ENCODE measurements at places on chromosomes 11 and 22.

GRCh38 chr11:68031144-68031464, 623 bp downstream of the NDUFS8 start:
- peaks cover 14% of the 10 kb centered on the region for H3K27me3 ChIP-seq
- H3K4me1 ChIP-seq = peaks cover 19% of the 10 kb centered on the region
- H3K36me3 ChIP-seq = no peaks in the 10 kb centered on the region
- no peak for DNase-seq
- no peak overlapping the region for H3K27ac ChIP-seq

DNA sequence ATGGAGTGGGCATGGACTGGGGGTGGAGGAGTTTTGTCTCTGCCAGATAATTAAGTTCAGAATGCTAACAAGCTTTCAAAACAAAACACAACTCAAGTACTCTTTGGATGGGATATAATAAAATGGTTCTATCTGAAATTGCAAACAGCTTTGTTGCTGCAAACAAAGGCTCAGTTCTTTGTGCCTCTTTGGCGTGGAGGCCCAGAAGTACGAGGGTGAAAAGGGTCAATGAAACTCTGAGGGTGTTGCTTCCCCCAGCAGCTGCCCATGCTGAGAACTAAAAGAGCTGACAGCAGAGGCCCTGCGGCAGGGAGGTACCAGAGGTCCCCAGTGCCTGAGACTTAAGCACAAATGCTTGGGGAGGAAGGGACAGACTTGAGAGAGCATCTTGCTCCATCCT, 26.5 kb upstream of the IGSF22 start:
- peaks cover 5% of the 10 kb centered on the region for H3K27me3 ChIP-seq
- H3K4me3 ChIP-seq = no peak overlapping the region
- peaks cover 6% of the 10 kb centered on the region for H3K36me3 ChIP-seq
- H3K27ac ChIP-seq = no peak overlapping the region

- H3K4me3 ChIP-seq = no peak overlapping the region
- H3K27me3 ChIP-seq = peaks cover 11% of the 10 kb centered on the region
- peaks cover 9% of the 10 kb centered on the region for H3K4me1 ChIP-seq
- no peaks in the 10 kb centered on the region for H3K36me3 ChIP-seq
Measured at GRCh38 chr11:76242004-76242779, 35.9 kb upstream of the WNT11 start.

GRCh38 chr11:122664188-122664587, 8.7 kb downstream of the UBASH3B start:
- peaks cover 3% of the 10 kb centered on the region for H3K36me3 ChIP-seq
- H3K4me1 ChIP-seq = peaks cover 17% of the 10 kb centered on the region
- no peak overlapping the region for H3K27ac ChIP-seq
- H3K27me3 ChIP-seq = peaks cover 4% of the 10 kb centered on the region
- no peak overlapping the region for H3K4me3 ChIP-seq
- DNase-seq = no peak

- H3K4me3 ChIP-seq = no peak overlapping the region
- DNase-seq = no peak
- H3K27me3 ChIP-seq = peaks cover 9% of the 10 kb centered on the region
- no peaks in the 10 kb centered on the region for H3K4me1 ChIP-seq
- no peak overlapping the region for H3K27ac ChIP-seq
- peaks cover 8% of the 10 kb centered on the region for H3K36me3 ChIP-seq
Measured at GRCh38 chr22:20585639-20586402, 78.4 kb downstream of the MED15 start.

DNA sequence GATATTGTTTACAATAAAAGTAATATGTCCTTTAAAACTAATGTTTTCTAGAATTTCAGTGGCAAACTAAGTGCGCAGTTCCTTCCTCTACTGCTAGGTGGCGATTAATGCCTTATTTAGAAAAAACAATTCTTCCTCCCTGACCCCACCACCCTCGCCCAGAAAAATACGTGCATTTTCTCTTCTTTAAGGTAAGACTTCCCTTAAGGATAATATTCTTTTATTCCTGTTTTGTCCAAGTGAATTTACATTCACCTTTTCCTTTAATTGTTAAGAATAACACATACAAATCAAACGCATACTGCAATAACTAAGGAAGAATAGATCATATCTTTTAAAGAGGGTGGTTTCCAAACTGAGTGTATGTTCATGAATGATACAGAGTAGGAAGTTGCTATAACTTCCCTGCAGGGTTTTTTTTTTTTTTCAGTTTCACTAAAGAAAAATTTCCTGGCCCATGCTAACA, 17.0 kb upstream of the PSMA1 start:
- DNase-seq = no peak
- peaks cover 2% of the 10 kb centered on the region for H3K27me3 ChIP-seq
- H3K27ac ChIP-seq = no peak overlapping the region
- H3K4me1 ChIP-seq = peaks cover 4% of the 10 kb centered on the region

DNA sequence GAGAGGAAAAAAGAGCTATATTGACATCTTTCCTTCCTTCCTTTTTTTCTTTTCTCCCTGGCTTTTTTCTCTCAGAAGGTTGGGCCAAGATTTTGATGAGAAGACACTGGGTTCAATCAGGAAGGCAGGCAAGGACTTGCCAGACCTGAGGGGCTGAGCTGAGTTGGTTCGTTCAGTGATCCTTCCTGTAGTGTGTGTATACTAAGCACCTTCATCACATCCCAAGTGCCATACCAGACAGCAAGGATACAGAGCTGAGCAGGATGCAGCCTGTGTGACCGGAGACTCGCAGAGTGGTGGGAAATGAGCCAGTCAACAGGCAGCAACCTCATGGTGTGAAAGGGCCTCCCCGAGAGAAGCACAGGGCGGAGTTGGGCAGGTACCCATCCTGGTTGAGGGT, 95.5 kb downstream of the SPON1 start:
- H3K27me3 ChIP-seq = no peaks in the 10 kb centered on the region
- peaks cover 10% of the 10 kb centered on the region for H3K36me3 ChIP-seq
- no peak overlapping the region for H3K4me3 ChIP-seq
- H3K4me1 ChIP-seq = peaks cover 38% of the 10 kb centered on the region
- H3K27ac ChIP-seq = peak overlapping the region; percentile 96
- DNase-seq = no peak

DNA sequence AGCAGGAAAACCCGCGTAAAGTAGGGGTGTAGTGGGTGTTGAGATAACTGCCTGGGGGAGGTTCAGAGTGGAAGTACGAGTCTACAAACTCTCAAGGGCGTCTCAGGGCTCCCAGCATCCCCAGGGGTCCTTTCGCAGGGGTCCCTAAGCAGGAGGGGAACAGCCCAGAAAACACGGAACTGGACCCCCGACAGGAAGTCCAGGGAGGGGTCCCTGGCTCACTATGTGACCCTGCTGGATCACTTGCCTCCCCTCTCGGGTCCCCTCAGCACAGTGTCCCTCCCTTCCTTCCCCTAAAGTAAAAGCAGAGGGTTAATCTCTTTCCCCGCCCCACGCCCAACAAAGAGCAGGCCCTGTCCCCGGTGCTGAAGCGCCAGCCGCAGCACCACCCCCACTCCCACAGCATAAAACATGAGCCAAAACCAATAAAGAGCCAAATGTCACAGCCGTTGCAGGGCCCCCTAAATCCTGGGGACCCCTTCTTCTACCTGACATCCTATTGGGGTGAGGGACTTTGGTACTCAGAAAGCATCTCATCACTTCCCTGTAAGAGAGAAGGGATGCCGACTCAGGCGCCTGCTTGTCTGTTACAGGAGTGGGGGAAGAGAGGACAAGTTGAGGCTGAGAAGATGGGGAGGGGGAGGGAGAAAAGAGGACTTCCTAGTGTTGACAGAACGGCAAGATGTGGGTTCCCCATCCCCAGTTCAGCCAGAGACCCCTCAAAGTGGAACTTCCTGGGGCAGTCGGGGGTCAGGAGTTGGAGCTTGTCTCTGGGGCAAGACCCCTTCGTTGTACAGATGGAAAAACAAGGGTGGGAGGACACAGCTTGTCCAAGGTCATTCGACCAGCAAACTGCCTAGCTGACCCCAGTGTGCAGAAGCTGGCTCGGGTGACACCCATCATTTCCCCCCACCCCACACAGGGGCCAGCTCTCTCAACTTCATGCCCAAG, 1.4 kb upstream of the NEFH start:
- H3K27ac ChIP-seq = no peak overlapping the region
- DNase-seq = peak; percentile 51
- peaks cover 12% of the 10 kb centered on the region for H3K36me3 ChIP-seq
- no peak overlapping the region for H3K4me3 ChIP-seq
- peaks cover 24% of the 10 kb centered on the region for H3K27me3 ChIP-seq

DNA sequence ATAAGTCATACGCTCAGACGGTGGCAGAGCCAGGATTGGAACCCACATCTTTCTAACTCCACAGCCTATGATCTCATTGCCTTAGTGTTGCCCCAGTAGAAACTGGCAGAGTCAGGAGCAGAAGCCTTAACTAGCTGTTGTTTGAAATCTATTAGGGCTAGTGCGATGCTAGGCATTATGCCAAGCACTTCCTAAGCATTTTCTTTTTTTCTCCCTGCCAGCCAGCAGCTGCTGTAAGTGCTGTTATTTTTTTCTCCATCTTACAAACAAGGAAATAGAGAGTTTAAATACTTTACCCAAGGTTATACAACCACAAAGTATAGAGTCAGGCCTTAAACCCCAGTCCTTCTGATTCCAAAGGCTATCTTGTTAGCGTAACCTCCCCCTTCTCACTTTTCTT, 161.0 kb upstream of the SORL1-AS1 start:
- H3K27ac ChIP-seq = no peak overlapping the region
- peaks cover 43% of the 10 kb centered on the region for H3K4me1 ChIP-seq
- peaks cover 7% of the 10 kb centered on the region for H3K36me3 ChIP-seq
- no peak for DNase-seq
- no peak overlapping the region for H3K4me3 ChIP-seq

DNA sequence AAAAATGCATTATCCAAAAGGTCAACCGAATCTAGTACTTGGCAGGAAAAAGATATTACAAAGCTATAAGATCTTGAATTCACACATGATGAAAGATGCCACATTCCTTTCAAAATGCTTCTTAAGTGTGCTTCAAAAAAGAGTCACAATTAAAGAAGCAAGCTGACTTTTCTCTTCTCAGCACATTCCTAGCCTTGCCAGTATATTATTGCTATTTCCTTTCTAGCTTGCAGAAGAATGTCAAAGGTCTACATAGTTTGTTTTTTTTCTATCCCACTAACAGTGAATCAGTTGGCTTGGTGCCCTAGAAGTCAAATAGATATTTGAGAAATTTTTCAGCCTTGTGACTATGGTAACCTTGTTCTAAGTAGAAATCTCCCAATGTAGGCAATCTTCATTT, 56.8 kb downstream of the GUCY1A2 start:
- H3K27ac ChIP-seq = no peak overlapping the region
- DNase-seq = no peak
- H3K4me1 ChIP-seq = peaks cover 5% of the 10 kb centered on the region

- H3K4me3 ChIP-seq = no peak overlapping the region
- no peak for DNase-seq
- H3K27me3 ChIP-seq = peaks cover 9% of the 10 kb centered on the region
Measured at GRCh38 chr22:48897645-48898370, 929.9 kb downstream of the BRD1 start.

GRCh38 chr11:11577251-11577855, 44.5 kb downstream of the GALNT18 start:
- peak overlapping the region; percentile 78 for H3K4me3 ChIP-seq
- H3K27me3 ChIP-seq = peaks cover 5% of the 10 kb centered on the region
- peaks cover 68% of the 10 kb centered on the region for H3K4me1 ChIP-seq
- peak overlapping the region; percentile 51 for H3K27ac ChIP-seq
- no peak for DNase-seq

- no peak overlapping the region for H3K4me3 ChIP-seq
- H3K4me1 ChIP-seq = no peaks in the 10 kb centered on the region
- peaks cover 12% of the 10 kb centered on the region for H3K27me3 ChIP-seq
- no peak for DNase-seq
- peaks cover 18% of the 10 kb centered on the region for H3K36me3 ChIP-seq
Measured at GRCh38 chr22:50221410-50222300, 20.8 kb downstream of the SELENOO start.

DNA sequence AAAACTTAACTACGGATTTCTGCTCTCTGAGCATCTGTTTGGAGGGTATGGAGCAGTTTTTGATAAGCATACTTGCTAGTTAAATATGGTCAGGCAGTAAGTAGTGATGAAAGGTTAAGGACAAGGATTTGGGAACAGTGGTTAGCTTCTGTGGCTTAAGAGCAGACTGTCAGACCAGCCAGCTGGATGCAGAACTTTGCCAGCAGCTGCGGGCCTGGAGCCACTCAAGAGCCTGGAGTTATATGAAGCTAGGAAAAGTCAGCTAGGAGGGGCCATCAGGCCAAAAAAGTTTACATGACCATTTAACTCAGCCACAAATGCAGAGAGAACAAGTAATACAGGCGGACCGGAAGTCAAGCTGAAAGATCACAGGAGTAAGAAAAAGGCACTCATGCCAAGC, 1817.7 kb downstream of the LRRC4C start:
- no peaks in the 10 kb centered on the region for H3K36me3 ChIP-seq
- no peak overlapping the region for H3K4me3 ChIP-seq
- DNase-seq = no peak
- no peaks in the 10 kb centered on the region for H3K27me3 ChIP-seq
- no peak overlapping the region for H3K27ac ChIP-seq

DNA sequence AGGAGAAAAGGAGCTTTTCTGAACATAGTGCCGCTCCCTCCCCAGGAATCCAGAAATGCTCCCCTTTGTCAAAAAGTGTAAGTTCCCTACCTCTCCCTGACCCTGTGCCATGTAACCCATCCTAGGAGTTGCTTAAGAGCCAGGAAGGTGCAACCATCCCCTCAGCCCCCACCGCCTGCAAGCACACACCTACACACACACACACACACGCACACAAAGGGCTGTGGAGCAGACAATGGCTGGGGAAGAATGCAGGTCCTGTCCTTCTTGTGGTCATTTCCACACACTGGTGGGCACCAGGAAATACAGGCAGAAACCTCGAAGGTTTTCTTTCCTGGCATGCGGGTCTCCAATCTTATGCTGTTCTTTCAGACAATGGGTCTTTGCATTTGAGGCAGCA, 1.2 kb downstream of the P2RX3 start:
- H3K27me3 ChIP-seq = peaks cover 16% of the 10 kb centered on the region
- no peak overlapping the region for H3K4me3 ChIP-seq
- peak overlapping the region; percentile 80 for H3K27ac ChIP-seq

GRCh38 chr11:11709447-11710239, 87.8 kb upstream of the GALNT18 start:
- H3K36me3 ChIP-seq = no peaks in the 10 kb centered on the region
- no peak overlapping the region for H3K27ac ChIP-seq
- H3K4me3 ChIP-seq = no peak overlapping the region
- peaks cover 4% of the 10 kb centered on the region for H3K27me3 ChIP-seq

GRCh38 chr11:13386567-13386966, 76.5 kb downstream of the BTBD10 start:
- no peak for DNase-seq
- peaks cover 46% of the 10 kb centered on the region for H3K36me3 ChIP-seq
- no peak overlapping the region for H3K27ac ChIP-seq
- H3K4me3 ChIP-seq = no peak overlapping the region
- H3K27me3 ChIP-seq = no peaks in the 10 kb centered on the region
- no peaks in the 10 kb centered on the region for H3K4me1 ChIP-seq

GRCh38 chr11:42825598-42825997, 486.2 kb upstream of the API5 start:
- no peak for DNase-seq
- H3K4me1 ChIP-seq = no peaks in the 10 kb centered on the region
- peaks cover 1% of the 10 kb centered on the region for H3K27me3 ChIP-seq
- no peak overlapping the region for H3K27ac ChIP-seq
- H3K36me3 ChIP-seq = no peaks in the 10 kb centered on the region

- DNase-seq = no peak
- no peak overlapping the region for H3K27ac ChIP-seq
- no peak overlapping the region for H3K4me3 ChIP-seq
- H3K27me3 ChIP-seq = peaks cover 1% of the 10 kb centered on the region
- H3K36me3 ChIP-seq = no peaks in the 10 kb centered on the region
Measured at GRCh38 chr11:21933095-21933494, 259.8 kb upstream of the ANO5 start.

- H3K36me3 ChIP-seq = peaks cover 7% of the 10 kb centered on the region
- peaks cover 11% of the 10 kb centered on the region for H3K4me1 ChIP-seq
- peak overlapping the region; percentile 29 for H3K4me3 ChIP-seq
- no peak overlapping the region for H3K27ac ChIP-seq
- H3K27me3 ChIP-seq = peaks cover 3% of the 10 kb centered on the region
- DNase-seq = no peak
Measured at GRCh38 chr11:35714882-35715627, 52.5 kb downstream of the TRIM44 start.
